ENCODE measurements at places on chromosomes 11 and 22.
A peak's percentile ranks its signal among the peaks of the same experiment; 100 is the strongest.

GRCh38 chr11:122981388-122982264 lies at the start of gene BSX:
TSS of gene BSX (minus strand) at chr11:122981834. CDS start at chr11:122981671, 163 bp downstream.
- peak; percentile 30 for DNase-seq

GRCh38 chr11:124894606-124895430 lies 2.8 kb downstream of the ROBO4 start:
- DNase-seq, result no peak

DNA sequence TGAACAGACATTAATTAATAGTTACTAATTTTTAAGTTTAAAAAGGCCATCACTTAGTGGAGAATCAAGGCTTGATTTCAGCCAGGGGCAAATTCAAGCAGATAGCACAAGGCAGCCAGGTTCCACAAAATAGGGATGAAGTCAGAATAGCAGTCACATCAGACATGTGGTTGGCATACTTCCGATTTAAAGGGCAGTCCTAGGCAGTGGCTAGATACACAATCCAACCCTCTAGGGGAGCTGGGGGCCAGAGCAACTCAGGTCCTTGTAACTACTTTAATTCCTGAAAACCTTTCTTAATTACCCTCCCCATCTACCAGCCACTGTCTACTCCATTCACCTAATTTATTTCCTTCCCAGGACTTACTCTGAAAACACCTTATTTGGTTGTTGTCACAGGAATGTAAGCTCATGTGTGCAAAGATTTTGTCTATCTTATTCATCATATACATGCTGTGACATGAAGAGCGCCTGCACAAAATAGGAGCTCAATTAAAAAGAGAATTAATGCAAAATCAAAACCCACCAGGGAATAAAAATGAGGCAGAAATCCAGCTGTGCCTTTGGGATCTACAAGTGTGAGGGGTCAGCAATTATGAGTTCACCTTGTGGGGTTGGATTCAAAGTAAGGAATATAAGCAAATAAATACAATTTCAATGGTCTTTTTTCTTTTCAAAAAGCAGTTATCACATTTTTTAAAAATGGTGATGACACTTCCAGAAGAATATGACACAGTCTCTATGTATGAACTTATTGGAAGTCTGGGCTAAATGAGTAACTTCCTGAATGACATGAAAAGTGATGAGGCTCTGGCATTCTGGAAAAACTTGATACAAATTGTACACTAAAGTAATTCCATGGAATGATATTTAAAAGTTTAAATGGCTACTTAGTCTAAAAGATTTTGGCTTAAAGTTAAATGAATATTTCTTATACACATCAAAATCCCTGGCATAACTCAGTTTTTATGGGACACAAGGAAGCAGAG lies 53.8 kb downstream of the COPB1 start:
- DNase-seq, result no peak

- DNase-seq, result no peak
Observed at GRCh38 chr11:76237000-76237649, 30.8 kb upstream of the WNT11 start.

DNA sequence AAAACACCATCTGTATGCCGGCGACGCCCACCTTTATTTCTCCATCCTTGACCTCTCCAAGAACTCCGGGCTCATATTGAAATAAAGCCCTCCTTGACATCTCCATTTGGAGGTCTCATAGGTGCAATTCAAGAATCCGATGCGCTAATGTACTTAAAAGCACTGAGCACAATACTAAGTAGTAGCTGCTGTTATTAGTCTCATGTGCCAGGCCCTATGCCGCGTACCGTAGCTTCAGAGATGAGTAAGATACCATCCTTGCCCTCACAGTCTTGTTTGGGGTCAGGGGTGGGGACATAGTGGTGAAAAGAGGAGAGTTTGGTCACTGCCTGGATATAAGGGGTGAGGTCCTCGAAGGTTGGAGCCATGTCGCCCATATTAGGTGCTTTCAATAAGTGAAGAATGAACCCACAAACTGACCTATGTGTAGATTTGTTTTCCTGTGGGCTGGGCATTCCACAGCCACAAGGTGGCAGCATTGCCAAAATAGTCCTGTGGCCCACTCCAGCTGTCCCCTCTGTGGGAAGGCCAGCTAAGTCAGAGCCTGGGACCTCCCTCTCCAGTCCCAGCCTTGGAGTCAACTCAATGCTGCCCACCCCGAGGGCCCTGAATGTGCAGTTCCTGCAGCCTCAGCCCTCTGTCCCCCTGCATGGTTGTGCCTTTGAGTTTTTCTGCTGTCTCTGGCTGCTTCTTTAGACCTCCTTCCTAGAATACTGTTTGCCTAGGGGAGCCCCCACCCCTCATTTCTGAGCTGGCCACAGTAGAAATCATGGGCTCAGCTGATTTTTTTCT lies 6.5 kb downstream of the DCPS start:
- DNase-seq, result peak; percentile 34

GRCh38 chr11:27605422-27605821 lies 94.8 kb downstream of the BDNF start:
- no peak for DNase-seq

DNA sequence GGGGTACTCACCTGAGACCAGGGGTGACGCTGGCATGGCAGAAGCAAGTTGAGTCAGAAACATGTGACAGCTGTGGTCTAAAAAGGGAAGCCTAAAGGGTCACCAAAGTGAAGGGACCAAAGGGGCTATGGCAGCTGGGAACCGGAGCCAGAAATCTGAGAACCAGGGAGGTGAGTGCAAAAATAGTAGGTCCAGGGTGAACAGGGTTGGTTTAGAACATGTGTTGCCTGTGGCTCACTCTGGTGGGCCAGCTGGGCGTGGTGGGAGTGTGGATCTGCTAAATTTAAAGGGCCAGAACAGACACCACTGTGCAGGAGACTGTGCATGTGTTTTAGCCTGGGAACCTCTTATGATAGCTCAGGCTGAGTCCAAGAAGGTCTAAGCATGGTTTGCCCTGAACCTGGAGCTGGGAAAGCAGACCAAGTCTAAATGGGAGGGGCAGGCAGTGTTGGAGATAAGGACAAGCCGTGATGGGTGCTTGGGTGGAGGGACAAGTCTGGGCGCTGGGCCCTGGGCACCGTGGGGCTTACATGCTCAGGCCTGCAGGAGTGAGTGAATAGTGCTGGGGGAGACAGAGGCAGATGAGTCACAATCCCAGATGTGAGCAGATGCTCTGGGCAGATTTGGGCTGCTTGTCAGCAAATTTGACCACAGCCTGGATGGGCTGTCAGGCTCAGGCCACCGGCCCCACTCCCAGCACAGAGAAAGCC lies 41.4 kb upstream of the ZBED5 start:
- no peak for DNase-seq

DNA sequence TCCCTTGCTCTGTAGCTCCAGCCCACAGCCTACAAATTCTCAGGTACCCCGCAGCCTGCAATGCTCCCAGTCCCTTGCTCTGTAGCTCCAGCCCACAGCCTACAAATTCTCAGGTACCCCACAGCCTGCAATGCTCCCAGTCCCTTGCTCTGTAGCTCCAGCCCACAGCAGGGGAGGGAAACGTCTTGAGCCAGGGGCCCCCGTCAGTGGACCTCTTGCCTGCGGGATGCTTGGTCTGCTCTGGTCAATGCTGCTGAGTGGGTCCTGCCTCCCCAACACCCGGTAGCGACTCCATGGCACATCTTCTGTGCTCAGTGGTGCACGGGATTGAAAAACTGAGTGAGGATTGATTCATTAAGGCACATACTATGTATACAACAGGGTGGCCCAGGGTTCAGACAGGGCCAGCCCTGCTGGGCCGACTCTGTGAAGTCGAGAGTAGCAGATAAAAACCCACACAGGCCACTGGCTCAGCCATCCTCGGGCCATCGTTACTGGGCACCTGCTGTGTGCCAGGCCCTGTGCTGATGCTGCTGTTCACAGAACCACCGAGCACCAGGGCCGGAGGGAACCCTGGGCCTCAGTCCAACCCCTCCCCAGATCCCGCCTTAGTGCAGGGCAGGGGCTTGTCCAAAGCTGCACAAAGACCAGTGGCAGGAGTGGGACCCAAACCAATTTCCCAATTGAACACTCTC lies 69.7 kb downstream of the MYO7A start:
- DNase-seq, result no peak

GRCh38 chr11:1778141-1778911 lies 14.6 kb upstream of the CTSD start:
- no peak for DNase-seq

GRCh38 chr11:30091246-30091645 lies 74.4 kb upstream of the KCNA4 start:
- DNase-seq, result no peak

GRCh38 chr11:128610721-128611617 lies 23.6 kb upstream of the ETS1 start:
- DNase-seq, result peak; percentile 34

DNA sequence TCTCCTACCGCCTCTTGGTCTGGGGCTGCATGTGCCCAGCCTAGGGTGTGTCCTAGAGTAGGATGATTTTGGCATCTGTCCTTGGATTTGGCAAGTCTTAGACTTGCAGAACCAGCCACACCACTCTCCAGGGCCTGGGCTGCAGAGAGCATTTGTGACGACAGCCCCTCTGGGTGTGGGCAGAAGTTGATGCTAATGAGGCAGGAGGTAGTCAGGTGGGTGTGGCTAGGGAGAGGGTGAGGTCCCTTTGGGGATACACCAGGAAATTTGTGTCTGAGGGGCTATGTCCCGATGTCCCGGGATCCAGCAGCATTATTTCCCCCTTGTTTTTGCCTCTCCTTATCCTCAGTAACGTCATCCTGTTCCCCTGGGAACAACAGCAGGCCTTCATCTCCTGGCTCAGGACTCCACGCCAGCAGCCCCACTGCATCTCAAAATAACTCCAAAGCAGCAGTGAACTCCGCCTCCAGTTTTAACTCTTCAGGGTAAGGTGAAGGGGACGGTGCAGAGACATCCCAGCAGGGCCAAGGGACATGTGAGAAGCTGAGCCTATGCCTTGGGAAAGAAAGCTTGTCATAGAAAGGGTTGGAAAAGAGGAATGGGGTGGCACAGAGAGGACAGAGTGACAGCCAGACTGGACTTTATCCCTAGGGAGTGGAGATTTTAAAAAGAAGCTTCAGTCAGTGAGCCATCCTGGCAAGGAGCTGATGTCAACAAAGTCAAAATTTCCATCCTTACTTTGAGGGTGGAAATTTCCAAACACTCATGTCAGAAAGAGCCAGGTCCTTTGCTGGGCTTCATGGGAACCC lies 8.0 kb upstream of the TLCD5 start:
- no peak for DNase-seq

DNA sequence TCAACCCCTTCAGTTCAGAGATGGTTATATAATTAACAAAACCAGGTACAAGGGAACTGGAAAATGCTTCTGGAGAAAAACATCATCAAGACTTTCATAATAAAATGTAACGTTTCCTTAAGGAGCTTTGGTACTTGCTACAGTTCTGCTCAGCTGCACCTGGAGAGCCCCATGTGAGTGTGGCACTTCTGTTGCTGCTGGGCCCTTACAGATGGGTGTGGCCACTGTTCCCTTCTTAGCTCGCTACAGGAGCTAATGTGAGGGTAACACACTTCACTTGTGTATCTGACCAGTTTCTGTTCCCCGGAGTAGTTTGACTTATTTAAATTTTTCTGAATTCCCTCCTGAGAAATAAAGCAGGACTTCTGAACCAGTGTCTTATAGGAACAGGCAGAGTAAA lies 4.0 kb downstream of the POU2AF3 start:
- no peak for DNase-seq

Measured in activated CD8-positive, alpha-beta memory T cell treated with anti-CD3 and anti-CD28 coated beads for 1 hour (primary cell).